Right cardiac atrium (tissue), 5 donors: ENCODE measurements at places on chromosomes 4 and X.

DNA sequence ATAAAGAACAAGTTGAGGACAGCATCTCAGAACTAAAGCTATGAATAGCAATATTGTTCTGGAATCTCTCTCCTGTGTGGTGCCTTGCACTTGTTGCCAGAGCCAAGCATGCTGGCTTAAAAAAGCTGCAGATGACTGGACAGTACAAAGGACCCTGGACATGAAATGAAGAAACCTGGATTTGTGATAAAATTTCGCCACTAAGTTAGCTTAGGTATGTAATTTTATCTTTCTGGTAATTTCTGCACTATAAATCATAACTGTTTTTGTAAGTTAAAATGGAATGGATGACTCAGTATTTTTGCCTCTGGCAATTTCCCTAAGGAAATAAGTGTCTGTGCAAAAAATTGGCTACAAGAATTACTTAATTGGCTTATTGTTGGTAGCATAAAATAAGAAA lies 317.2 kb downstream of the CAMK2D start:
- DNase-seq, result no peak

GRCh38 chr4:178836865-178837264 lies 1394.6 kb upstream of the AGA start:
- DNase-seq, result no peak

DNA sequence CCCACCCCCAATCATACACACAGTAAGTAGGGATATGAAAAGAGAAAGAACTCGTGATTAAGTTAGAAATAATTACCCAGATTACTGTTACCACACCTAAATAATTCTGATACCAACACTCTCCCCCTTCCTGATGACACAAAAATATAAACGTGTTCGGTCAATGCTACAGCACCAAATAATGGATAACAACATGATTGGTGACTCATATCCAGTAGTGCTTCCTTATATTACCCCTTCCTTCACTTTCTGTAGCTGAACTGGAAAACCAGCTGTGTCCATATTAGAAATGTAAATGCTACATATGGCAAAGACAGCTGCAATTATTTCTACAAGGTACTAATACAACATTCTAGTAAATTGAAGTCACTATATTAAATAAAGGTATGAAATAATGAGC lies 20.8 kb downstream of the EIF4E start:
- no peak for DNase-seq

GRCh38 chr4:181647396-181648147 lies 595.6 kb upstream of the TENM3 start:
- no peak for DNase-seq

GRCh38 chr4:113943863-113944262 lies 35.6 kb downstream of the ARSJ start:
- DNase-seq, result no peak

DNA sequence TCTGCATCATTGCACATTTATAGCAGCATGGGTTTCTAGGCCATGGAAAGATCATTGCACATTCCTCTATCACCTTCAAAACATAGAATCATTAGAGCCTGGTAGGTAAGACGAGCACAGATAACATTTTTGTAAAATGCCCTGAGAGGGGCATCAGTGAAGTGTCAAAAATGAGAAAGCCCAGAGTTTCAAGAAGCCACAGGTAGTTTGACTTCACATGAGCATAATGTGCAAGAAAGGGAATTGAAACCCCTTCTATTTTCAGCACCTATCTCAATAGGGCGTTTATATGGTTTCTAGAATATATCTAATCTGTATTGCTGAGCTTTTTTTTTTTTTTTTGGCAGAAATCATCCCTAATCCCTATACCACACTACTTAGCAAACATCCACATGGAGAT lies 2441.7 kb downstream of the ARAP2 start:
- DNase-seq, result no peak

DNA sequence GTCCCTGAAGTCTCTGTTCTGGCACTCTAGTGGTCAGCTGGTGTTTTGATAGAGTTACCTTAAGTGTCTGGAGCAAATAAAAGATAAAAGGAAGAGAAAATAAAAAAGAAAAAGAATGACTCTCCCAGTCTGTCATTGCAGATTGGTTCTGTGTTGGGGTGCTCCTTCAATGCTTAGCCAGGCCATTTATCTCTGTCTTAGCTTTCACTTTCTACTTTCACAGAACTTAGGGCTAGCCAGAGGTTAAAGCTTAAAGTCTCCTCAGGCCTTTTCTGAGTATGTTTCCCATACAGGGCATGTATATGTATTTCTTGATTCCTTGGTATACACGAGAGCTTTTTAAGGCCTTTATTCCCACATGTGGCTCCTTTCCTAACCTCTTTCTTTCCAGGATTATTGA lies 83.1 kb upstream of the TEX13D start:
- no peak for DNase-seq

GRCh38 chr4:105025263-105026017 lies 121.2 kb upstream of the TET2 start:
- no peak for DNase-seq

- DNase-seq, result no peak
Observed at GRCh38 chr4:5712517-5712916, 1.5 kb downstream of the EVC start.

DNA sequence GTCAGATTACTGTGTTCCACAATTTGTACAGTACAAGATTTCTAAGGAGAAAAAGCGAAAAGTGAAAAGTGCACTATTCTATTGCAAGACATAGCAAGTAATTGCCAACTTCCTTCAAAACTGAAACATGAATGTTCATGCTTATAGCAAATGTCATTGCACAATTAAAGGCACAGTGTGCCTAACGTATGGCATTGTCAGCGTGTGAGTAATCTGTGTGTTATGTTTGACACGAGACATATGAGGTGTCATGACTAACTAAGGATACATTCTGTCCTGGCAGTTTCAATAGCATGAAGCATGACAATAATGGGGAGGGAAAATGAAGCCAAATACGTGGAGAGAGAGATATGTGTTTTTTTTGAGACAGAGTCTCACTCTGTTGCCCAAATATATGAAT lies 33.6 kb upstream of the TBC1D9 start:
- DNase-seq, result no peak

DNA sequence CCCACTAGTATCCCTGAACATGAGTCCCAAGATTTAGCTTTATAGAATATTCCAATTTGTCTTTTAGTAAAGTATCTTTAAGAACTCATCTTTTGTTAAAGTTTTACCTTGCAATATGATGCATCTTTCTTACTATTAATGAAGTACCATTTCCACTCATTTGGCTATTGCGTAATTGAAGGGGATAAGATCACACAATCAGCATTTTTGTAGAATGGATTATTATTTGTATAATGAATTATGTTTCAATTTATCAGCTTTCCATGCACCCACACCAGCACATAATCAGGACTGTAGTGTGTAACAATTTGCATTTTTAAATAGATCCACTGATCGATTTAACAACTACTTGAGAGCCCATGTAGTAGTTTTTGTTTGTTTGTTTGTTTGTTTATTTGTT lies 1364.9 kb upstream of the IGFBP7 start:
- DNase-seq, result no peak

- DNase-seq, result no peak
Observed at GRCh38 chrX:53300157-53300556, 18.8 kb upstream of the IQSEC2 start.

DNA sequence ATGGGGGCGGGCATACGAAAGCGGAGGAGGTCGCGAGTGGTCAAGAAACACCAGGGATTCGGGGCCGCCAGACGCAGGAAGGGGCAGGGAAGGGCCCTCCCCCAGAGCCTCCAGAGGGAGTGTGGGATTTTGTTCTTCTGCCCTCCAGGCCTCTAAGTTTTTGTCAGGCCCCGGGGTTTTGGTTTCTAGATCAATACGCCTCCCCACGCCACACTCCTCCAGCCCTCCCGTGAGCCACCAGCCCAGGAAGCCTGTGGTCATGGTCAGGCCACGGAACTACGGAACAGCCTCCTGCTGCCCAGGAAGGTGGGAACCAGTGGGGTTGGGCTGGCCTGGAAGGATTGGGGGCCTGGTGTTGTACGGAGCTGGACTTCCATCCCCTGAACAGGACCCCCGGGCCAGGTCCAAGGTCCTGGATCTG lies 38.4 kb downstream of the CPLX1 start:
- no peak for DNase-seq

- DNase-seq, result peak; percentile 85
Observed at GRCh38 chrX:133415276-133416105, at the start of gene GPC4. GPC4 (minus strand) TSS chrX:133415489; CDS start chrX:133414965, 524 bp downstream.

GRCh38 chr4:185237175-185237574 lies 27.8 kb downstream of the SNX25 start:
- DNase-seq, result no peak

DNA sequence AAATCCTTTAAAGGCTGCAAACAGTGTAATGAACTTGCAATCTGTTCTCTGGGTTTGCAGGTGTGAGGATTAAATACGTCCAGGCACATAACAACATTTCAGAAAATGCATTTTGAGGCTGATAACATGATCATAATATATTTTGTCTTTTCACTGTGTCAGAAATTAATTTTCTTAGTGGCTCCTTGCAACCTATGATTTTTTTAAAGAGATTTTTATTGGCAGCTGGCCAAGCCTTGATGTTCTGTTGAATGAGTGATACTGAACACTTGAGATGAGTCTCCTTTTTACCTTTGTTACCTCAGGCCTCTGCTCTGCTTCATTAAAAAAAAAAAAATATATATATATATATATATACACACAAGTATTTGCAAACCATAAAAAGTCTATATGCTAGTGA lies 68.2 kb upstream of the TENM3 start:
- DNase-seq, result no peak

DNA sequence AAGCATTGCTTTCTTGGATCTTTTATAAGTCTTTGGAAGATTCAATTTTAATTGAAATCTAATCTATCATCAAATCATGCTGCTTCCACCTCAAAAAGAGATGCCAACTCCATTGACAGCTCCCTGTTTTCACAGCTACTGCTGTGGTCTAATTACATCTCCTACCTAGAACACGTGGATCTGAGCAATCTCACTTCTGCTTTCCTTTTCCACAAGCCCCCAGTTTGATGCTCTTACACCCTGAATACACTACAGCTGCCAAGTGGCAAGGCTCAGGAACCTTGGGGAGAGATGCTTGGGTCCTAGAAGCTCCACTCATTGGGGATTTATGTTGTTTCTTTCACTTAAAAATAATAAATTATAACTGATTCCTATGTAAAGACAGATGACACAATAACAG lies 172.0 kb downstream of the CFAP299 start:
- DNase-seq, result no peak

GRCh38 chr4:15654593-15655222 lies 449 bp downstream of the FBXL5 start:
- DNase-seq, result peak; percentile 78

DNA sequence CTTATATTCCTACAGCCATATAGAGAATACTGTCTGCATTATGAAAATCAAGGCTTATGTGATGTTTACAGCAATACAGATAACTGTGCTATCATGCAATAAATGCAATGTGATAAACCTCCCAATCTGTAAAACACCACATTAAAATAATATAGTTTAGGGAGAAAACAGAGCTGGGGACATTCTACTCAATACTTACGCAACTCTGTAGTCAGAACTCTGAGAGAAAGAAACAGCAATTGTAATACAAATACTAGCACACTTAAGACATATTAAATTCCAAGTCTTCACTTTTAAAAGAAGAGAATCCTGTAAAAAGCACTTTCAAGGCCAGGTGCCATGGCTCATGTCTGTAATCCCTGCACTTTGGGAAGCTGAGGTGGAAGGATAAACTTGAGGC lies 61.4 kb downstream of the ANKRD17 start:
- DNase-seq, result no peak

GRCh38 chr4:114728426-114728825 lies 129.8 kb downstream of the UGT8 start:
- DNase-seq, result no peak

GRCh38 chrX:112816908-112817307 lies 23.7 kb downstream of the AMOT start:
- DNase-seq, result no peak

DNA sequence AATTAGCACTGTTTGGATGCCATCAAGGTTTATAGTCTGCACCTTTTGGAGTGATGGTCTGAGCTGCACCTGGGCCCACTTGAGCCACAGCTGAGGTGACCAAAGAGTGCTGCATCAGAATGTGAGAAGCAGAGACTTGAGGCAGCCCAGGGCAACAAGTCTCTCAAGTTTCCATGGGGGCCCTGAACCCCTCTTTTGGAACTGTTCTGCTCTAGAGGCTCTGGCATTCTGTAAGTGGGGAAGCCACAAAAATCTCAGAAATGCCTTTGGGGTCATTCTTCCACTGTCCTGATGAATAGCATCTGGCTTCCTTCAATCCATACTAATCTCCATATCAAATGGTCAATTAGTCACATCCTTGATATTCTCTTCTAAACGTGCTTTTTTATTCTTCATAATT lies 298.4 kb upstream of the MAOA start:
- no peak for DNase-seq

DNA sequence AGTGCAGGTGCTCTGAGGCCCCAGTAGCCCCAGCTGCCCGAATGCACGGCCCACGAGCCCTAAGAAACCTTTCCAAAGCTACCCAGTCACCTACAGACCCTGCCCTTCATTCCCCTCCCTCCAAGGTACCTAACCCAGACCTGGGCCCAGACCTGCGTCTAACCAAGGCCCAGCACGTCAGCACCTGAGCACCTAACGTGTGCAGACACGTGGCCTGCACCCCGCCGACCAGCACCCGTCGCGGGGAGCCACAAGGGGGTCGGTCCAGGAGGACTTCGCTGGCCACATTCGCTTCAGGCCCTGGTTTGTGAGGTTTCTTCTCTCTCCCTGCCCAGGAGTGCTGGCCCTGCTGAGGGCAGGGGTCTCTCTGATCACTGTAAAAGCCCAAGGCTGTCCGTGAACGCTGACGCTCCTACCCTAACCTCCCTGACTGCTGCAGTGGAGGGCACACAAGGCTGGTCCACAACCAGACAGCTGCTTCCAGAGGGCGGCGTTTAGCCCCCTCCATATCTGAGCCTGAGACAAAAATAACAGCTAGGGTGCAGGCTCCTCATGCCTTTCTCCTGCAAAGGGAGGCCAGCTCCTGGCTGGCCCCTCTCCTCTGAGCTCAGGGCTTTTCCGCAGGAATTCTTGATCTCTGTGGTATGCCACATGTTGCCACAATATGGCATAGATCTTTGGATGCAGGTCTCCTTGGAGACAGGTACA lies 31.8 kb downstream of the WDR1 start:
- DNase-seq, result peak; percentile 40

- no peak for DNase-seq
Observed at GRCh38 chr4:54032558-54033135, 31.8 kb downstream of the CHIC2 start.

GRCh38 chr4:181966104-181966551 lies 277.1 kb upstream of the TENM3 start:
- no peak for DNase-seq

DNA sequence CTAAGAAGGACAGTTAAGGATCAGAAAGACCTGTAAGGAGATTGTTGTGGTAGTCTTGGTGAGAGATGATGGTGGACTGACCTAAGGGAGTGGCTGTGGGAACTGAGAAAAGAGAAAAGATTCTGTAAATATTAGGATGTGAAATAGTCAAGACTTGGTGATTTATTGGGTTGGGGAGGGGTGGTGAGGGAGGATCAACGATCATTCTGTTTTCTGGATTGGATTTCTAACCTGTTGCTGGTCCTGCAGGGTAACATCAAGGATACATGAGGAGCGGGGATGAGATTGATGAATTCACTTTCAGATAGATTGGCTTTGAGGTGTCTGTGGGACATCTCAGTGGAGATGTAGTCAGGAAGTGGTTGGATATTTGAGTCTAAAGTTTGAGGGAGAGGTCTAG lies 1.4 kb downstream of the PIN4 start:
- no peak for DNase-seq
